ENCODE measurements at places on chromosomes 7 and 10.
A peak's percentile ranks its signal among the peaks of the same experiment; 100 is the strongest.

DNA sequence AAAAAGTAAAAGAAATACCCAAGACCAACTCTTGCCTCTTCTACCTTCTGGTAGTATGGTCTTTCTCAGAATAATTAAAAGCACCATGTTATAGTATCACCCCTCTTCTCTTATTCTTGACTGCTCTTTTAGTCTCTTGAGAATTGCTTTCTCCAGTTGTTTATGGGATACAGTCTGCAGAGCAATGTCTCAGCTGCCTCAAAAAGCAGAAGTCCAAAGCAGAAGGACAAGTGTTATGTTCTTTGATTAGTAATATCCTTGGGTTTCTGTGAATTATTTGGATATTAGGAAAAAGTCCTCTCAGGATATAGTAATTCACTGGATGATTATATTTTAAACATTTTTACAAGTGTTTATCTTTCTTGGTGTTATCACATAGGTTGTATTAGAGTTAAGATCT, 7.4 kb downstream of the TAS2R41 start:
- DNase-seq: no peak

DNA sequence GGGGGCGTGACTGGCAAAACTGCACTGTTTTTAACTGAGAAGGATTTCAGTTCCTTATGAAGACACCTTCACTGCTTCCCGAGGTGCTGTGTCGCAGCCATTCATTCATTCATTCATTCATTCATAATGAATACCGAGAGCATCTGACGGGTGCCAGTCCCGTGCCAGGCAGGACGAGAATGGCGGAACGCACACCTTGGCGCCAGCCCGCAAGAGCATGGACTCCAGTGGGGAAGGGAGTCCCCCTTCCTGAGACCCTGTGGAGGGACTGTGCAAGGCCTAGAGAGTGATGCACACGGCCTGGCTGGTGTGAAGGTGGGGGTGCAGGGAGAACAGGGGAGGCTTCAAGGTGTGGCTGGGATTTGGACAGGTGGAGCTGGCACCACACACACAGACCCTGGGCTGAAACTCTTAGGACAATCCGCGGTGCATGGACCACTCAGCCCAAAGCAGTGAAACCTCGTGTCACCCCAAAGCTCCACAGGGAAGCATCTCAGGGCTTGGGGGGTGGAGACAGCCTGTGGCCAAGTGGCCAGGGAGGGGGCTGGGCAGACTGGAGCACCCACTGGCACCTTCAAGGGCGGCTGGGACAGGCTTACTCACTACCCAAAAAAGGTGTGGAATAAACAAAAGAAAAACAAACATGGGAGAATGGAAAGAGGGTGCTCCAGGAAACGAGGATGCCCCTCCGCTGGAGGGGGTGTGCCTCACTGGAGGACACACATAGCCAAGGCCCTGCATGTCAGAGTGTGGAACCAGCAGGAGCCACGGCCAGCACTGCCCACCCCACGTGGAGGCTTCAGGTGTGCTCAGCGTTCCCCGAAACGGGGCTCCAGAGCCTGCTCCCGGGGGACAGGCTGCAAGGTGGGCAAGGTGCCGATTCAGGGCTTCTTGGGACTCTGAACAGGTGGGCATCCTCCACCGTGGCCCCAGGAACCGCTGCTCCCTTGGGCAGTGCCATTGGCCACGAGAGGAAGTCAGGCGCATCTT, 37.7 kb downstream of the EBF3 start:
- DNase-seq: no peak

DNA sequence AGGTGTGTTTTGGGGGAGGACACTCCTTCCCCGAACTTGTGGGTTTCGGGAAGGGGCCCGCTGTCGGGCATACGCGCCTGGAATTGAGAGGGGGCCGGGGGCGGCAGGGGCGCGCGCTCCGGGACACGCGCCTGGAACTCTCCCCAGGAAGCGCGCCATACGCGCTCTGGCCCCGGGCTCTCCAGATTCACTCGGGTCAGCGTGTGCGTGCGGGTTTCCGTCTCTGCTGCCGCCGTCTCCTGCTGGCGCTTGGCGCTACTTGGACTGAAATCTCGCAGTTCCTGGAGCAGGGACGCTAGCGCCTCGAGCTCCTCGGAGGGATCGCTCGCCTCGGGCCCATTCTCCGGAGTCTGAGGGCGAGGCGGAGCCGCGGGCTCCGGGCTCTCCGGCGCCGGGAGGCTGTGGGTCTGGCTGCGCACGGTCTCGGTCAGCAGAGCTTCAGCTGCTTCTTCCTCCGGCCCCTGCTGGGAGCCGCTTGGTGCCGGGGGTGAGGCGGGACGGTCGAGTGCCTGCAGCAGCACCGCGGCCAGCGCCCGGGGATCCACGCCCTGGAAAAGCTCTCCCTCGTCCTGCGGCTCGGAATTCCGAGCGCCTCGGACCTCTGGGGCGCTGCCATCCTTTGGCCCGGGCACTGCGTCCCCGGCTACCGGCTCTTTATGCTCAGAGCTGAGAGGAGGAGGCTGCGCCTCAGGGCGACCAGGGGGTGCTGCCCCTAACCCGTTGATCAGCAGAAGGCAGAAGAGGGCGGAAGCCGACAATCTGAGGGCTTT, 1.1 kb downstream of the VGF start:
- DNase-seq: peak; percentile 60

DNA sequence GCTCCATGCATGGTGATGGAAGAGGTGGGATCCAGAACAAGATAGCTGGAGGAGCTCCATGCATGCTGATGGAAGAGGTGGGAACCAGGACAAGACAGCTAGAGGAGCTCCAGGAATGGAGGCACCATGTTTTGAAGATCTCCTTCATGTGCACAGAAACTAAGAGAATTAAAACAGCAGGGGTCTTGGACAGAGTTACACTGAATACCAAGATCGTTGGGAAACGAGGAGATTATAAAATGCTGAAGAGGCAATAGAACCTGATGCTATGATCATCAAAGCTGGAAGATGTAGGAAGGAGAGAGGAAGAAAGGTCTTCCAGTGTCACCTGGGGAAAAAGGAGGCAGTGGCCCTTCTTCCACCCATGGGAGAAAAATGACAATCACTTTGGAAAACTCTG, 193.6 kb upstream of the PFKP start:
- DNase-seq: no peak

DNA sequence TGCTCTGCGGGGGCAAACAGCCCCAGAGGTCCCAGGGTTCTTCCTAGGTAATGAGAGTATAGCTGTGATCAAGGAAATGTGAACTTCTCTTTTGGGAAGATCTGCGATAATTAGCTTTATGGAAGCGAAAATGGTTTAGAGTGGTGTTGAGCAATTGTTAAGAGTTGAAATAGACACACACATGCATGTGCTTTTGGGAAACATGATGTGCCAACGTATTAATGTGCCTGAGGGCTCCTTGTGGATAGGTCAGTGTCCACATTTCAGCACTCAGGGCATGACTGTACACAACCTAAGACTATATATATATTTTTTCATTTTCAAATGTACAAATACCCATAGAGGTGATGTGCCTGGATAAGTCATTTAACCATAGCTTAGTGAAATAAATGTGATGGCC, 67.0 kb downstream of the GSDME start:
- no peak for DNase-seq

DNA sequence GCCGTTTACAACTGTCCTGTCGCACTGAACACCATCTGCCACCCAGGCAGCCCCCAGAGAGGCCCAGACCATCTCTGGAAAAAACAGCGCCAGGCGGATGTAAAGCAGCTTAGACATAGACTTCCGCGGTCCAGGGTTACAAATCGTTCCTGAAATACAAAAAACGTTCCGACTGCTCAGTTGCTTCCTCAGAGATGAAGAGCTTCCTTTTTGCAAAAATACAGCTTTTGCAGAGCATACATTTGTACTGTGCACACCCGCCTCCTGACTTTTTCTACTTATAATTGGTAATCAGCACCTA, 11.4 kb downstream of the DAGLB start:
- no peak for DNase-seq

- no peak for DNase-seq
These were observed 58.9 kb downstream of the SFMBT2 start for GRCh38 chr10:7351894-7352293.

GRCh38 chr10:117298219-117298618, 57.3 kb downstream of the SLC18A2 start:
- DNase-seq: no peak
